ENCODE measurements at places on chromosomes 3 and 15.

DNA sequence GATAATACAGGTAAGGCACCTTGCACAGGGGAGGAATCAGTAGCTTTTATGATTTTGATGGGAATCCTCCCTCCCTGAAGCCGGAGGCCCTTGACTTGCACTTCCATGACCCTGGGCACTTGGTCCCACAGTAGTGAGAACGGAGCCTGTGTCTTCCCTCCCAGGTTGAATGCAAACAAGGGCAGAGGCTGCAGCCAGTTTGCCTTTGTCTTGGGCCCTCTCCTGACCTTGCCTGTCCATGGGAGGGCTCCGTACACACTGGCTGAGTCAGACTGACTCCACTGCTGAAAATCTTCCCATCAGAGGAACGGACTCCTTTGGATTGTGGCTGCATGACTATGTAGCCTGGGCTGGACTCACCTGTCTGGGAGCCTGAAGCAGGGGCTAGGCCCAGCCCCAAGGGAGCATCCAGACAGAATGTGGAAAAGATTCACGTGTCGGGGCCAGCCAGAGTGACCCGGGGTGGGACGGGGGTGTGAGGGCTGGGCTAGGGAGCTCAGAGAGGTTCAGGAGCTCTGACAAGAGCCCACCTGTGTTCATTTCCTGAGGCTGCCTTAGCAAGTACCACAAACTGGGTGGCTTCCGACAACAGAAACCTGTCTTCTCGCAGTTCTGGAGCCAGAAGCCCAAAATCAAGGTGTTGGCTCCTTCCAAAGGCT, 9.5 kb downstream of the TBC1D21 start:
- DNase-seq = no peak

GRCh38 chr3:122931636-122932035, 95.9 kb downstream of the SEMA5B start:
- no peak for DNase-seq

- DNase-seq = peak; percentile 95
These were observed 125.3 kb downstream of the MYRIP start for GRCh38 chr3:39934696-39935095.

DNA sequence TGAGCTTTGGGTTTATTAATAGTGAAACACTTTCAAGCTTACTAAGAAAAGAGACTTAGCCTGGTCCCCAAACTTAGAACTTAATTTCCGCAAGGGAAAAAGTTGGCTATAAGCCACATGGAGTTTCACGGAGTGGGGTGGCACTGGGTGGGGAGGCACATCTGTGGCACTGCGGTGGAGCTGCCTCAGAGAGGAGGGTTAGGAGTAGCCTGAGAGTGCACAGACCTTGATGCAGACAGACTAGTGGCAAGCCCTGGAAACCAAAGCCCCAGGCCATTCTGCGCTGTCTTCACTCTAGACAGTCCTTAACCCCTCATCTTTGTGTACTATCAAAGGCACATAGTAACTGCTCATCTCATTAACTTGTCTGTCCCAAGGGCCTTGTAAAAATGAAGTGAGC, 22.0 kb downstream of the CXCR6 start:
- no peak for DNase-seq

- DNase-seq = no peak
These were observed 1.9 kb downstream of the IVD start for GRCh38 chr15:40407330-40407990.

GRCh38 chr15:90234096-90234988, at the start of gene GDPGP1:
GDPGP1 (plus strand) TSS chr15:90234209; CDS start chr15:90240909, 6,700 bp downstream.
- peak; percentile 95 for DNase-seq

GRCh38 chr15:100759106-100759505, 120.5 kb upstream of the ALDH1A3 start:
- no peak for DNase-seq

DNA sequence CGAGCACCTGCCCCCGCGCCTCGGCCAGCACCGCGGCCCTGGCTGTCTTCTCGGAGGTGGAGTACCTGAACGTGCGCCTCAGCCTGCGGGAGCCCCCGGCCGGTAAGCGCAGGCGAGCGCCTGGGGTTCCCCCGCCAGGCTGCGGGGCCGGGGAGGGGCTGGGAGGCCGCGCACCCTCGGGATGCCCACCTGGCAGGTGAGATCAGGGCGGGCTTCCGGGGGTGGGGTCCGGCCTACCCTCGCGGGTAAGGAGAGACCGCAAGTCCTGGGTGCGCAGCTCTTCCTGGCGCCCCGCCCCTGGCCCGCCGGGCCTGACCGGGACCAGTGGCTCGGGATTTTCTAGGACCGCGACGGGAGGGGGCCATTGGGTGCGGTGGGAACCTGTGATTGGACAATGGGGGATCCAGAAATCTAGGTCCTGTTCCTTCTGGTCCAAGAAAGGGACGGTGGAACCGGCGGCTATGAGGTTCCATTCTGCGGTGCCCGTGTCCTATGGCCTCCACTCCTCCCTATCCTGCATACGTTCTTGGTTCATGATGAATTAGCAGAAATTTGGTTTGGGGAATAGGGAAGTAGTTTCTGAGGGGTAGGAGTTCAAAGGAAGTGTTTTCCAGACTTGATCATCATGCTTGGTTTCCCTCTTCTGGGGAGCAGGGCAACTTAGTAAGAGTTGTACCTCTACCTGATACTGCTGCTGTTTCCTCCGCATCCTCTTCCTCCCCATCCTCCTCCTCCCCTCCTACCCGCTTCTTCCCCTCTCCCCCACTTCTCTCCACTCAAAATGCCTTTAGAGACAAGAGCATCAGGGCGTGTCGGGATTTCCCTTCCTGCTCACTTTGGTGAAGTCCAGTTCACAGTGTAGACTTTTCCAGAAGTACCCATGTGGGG, 808 bp downstream of the ARRDC4 start:
- DNase-seq = peak; percentile 56

DNA sequence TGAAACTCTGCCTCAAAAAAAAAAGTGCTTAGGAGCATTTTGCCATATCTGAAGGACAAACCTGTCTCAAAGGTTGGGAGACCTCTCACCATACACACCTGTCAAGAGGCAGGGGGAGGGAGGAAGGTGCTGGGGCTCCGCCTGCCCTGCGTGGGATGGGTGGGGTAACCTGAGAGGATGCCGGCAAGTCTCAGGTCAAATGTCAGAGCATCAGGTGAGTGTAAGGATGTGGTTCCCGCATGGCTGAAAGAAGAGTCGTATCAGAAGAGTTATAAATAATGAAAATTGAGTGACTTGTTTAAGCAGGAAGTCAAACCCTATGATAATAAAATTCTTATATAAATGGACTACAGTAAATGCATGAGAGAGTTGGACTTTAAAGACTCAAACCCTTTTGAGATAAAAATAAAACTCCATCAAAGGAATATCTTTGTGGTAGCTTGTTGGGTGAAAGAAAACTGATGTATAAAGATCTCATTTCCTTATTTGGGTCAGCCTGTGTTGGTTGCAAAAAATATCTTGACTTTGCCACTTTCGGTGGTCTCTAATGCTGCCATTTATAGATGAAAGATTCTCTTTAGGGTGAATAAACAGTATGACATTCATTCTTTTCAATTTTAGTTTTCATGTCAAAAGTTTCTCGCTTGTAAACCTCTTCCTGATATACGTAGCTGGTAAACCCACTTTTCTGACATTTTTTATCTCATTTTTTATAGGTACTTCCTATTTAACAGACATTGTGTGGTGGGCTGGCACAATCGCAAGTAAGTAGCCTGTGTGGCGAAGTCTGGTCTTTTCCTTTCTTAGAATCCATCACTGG, 23.8 kb downstream of the NIPA1 start:
- DNase-seq = no peak

DNA sequence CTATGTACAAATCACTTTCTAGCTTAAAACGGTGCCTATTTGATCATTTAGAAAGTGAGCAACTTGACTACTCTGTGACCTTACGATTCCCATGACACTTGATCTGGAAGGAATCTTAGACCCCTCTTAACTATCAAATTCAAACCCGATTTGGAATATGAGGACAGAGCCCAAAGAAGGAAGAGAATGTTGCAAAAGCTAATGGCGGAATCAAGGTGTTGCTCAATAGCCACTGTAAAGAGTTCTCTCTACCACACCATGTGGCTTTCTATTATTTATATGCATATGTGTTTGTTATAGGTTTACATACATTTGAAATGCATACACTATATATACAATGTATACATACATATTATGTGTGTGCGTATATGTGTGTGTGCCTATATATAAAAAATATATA, 39.9 kb downstream of the PYDC2 start:
- DNase-seq = no peak

DNA sequence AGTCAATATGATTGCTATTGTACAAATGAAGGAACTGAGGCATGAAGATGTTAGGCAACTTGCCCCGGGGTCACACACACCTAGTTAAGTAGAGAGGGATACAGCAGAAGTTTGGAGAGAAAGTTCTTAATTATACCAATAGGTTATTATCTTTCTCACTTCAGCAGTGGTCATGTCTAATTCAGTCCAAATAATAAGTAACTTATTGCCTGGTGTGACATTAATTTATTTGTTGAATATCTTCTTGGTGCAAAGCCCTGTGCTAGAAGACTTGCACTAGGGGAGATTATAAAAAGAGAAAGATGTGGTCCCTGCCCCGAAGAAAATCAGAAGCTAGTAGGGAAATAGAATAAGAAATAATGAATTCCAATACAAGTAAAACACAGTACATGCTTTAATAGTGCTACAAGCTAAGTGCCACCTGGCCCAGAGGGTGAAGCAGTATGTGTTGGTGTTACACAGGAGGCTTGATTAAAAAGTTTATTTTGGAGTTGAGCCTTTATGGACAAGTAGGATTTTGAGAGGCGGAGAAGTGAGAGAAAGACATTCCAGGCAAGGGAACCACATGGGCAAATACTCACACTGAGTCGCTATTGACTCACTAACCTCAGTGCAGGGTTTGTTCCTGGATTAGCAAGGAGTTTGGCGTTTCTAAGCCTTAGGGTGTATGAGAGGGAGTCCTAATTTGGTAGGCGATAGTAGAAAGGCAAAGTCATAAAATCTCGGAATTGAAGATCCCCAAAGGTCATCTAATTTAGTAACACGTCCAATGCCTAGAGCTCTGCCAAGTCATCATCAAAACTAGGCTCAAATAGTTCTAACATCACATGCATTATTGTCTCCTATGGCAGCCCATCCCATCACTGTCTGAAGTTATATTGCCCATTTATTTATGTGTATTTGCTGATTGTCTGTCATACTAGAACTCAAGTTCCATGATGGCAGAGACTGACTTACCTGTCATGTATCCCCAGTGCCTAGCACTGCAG, 19.2 kb upstream of the GSK3B start:
- DNase-seq = no peak

- no peak for DNase-seq
These were observed 31.7 kb downstream of the GPR149 start for GRCh38 chr3:154398084-154398967.

- no peak for DNase-seq
These were observed 12.3 kb upstream of the PDZRN3 start for GRCh38 chr3:73637042-73637441.

GRCh38 chr3:128563439-128563838, 70.4 kb upstream of the GATA2 start:
- no peak for DNase-seq

DNA sequence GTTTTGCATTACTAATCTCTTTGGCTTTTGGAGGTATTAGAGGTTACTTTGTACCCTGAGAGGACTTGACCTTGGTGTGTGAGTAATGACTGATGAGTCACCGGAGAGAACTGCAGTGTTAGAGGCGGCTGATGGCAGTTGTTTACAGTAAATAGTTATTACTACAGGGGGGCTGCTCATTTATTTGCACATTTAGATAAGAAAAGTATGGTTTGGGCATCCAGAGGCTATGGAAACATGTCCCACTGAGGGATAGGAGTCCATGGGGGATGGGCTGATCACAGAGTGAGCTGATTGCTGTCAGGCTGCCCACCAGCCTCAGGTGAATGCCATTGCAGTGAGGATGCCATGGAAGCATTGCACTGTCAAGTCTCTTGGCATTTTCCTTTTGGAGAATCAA, 17.3 kb upstream of the STAC start:
- DNase-seq = no peak

GRCh38 chr15:82699726-82700125, 9.9 kb downstream of the AP3B2 start:
- DNase-seq = peak; percentile 13

- peak; percentile 95 for DNase-seq
These were observed 3.4 kb upstream of the DGKG start for GRCh38 chr3:186365202-186365974.

- DNase-seq = no peak
These were observed 5.8 kb downstream of the B2M start for GRCh38 chr15:44716983-44717602.

DNA sequence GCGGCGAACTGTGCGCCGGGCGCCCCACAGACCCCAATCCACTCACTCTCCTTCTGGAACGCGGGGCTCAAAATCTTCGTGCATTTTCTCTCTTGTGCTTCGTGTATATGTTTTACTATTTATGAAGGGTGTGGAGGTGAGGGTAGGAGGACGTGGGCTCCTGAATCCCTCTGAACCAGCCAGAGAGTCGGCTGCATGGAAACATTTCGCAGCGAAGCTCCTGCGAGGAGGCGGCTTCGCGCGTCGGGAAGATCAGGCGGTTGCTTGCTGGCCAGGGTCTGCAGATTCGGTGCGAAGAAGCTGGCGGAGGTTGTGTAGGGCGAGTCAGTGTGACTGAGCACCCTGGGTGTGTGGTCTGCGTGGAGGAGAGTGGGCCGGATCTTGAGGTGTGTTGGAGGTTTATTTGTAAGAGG, 1.1 kb downstream of the CNTN4 start:
- peak; percentile 69 for DNase-seq

DNA sequence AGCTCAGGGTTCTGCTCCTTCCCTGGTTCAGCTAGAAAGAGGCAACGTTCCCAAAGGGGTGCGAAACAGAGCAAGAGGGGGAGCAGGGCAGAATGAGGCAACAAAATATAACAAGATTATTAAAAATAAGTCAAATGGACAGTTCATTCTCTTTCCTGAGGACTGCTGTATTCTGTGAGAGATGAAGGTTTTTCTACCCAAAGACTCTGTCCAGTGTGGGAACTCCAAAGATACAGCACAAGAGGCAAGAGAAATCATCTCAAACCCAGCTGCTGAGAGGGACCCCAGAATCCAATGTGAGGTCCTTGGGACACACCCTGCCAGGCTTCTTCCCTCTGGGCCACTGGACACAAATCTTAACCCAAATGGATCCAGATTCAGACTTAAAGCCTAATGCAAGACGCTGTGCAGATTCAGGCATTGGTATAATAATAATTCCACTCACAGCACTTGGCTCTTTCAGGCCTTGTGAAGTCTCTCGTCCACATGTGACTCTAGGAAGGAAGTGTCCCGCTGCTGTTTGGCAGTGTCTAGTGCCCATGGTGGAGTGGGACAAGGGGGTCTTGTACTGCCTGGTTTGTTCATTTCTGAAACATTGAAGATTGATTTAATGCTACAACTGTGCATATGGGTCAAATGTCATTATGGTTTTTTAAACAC, 14.5 kb upstream of the ARHGAP31 start:
- peak; percentile 24 for DNase-seq

Data from G401 (cell line).